ENCODE measurements at places on chromosomes 1 and 21.

- DNase-seq: peak; percentile 63
Measured at GRCh38 chr1:160428655-160429054, 28.3 kb downstream of the VANGL2 start.

- DNase-seq: no peak
Measured at GRCh38 chr21:36436829-36437744, 42.8 kb downstream of the CLDN14 start.

GRCh38 chr1:17654519-17654918 is 100.6 kb upstream of the ACTL8 start:
- no peak for DNase-seq

- peak; percentile 57 for DNase-seq
Measured at GRCh38 chr1:174040387-174040786, 18.2 kb upstream of the RC3H1 start.

DNA sequence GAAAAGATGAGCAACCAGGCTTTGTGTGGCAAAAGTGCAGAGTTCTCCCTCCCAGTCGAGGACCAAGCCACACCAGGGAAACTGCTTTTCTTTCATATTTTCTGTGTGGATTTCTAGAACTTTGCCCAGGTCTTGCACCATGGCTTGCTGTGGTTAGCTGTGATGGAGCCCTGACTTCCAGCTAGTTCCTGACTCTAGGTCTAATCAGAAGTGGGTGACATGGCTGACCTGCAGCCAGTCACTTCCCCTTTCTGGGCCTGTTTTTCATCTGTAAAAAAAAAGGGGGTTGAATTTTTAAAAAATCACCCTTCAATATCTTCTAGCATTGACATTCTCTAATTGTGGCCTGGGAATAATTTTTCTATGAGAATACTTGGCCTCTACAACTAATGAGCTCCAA is 491.2 kb upstream of the USP24 start:
- no peak for DNase-seq

GRCh38 chr1:22786101-22786500 is 75.5 kb downstream of the EPHB2 start:
- no peak for DNase-seq

GRCh38 chr1:206518743-206519142 is 11.4 kb downstream of the RASSF5 start:
- DNase-seq: no peak

GRCh38 chr21:36613059-36613458 is 85.9 kb upstream of the SIM2 start:
- peak; percentile 54 for DNase-seq
